ENCODE measurements at places on chromosomes 11 and 22.
A peak's percentile ranks its signal among the peaks of the same experiment; 100 is the strongest.

- DNase-seq = no peak
These were observed 81.6 kb upstream of the SUSD2 start for GRCh38 chr22:24099666-24100065.

- no peak for DNase-seq
These were observed 409.5 kb downstream of the NXPE2 start for GRCh38 chr11:115087791-115088190.

DNA sequence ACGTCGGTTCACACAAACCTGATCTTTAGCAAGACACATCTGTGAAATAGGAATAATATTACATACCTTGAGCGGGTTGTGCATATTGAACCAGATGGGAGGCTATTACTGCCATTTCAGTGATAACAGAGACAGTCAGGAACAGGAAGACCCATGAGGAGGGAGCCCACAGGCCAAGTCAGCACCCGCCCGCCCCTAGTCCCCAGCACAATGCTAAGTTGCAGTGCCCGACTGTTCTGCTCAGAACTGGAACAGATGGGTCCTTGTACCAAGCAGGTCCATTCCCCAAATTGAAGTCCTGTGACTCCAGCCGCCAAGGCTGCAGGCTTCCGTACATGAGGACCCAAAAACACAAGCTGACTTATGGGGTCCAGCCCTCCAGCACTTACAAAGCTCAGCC is 9.3 kb downstream of the CXCR5 start:
- no peak for DNase-seq

GRCh38 chr22:40997520-40997919 is 46.3 kb downstream of the RBX1 start:
- DNase-seq = no peak

DNA sequence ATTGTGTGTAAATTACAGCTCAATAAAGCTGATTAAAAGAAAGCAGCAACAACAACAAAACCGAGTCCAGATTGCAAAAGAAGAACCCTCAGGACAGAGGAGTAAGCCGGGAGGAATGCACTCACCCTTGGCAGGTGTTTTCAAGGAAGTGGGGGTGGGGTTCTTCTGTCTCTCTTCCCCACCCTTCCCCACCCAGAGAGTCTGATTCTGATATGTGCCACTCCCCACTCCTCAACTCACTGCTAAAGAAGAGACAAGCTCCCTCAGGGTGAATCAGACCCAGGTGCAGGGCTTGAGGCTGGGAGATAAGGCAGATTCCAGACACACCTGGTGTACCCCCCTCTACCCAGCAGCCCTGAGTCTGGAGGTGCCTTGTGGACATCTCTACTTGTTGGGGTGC is 38.4 kb upstream of the PHF21A start:
- DNase-seq = no peak

DNA sequence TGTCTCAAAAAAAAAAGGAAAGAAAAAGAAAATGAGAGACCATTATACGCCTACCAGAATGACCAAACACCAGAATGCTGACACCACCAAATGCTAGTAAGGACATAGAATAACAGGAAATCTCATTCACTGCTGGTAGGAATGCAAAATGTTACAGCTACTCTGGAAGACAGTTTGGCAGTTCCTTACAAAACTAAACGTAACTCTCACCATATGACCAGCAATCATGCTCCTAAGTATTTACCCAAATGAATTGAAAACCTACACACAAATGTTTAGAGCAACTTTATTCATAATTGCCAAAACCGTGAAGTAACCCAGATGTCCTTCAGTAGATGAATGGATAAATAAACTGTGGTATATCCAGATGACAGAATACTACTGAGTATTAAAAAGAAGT is 7.2 kb downstream of the CHKA start:
- DNase-seq = no peak

DNA sequence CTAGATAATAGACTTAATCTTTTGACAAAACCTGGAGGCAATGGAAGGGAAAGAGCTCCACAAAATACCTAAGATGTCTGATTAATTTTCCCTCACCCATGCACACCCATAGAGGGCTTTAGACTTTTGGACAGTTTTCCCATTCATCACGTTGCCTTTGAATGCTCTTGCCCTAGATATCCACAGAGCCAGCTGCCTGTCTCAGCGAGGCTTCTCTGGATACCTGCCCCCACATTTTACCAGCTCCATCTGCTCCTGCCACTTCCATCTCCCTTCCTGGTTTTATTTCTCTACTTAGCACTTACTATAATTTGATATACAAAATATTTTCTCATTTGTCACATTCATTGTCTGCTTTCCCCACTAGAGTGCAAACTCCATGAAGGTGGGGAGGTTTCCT is 136.8 kb downstream of the FDX1 start:
- DNase-seq = no peak

DNA sequence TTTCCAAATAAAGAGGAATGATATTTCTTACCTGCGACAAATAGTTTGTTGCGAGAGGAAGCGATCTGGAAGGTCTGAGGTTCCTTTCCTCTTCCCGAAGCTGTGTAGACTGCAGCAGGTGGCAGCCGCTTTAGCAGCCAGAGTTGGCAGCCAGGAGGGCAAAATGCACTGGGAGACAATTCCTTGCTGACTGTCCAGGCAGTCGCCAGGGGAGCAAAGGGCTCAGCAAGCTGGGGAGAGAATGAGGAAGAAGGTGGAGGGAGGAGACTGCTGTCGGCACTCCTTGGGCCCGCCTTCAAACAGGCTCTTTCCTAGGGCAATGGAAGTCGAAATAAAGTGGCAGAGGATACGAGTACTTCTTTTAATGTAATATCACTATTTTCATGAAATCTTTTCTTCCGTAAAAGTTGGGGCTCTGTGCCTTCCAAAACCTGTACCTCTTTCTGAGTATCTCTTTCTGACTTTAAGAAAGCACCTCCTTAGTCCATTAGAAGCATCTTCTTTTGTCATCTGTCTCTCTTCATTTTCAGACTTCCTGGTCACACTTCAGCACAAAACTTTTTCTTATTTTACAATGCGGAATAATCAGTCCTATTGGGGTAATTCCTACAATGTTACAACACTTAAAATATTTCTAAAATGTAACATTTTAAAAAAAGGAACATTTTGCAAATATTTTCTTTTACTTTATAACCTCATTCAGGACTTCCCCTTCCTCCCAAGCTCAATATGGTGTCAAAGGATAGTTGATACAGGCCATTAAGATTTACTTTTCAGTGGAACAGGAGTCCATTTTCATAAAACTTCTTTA is at the start of gene IL18:
Gene IL18, minus strand, starts transcription at position 220 of the 811 bp plus-strand sequence. CDS start 9,041 bp downstream, outside the sequence.
- peak; percentile 87 for DNase-seq

Data from mucosa of descending colon (tissue), 3 donors.